ENCODE measurements at places on chromosomes 12 and 14.

DNA sequence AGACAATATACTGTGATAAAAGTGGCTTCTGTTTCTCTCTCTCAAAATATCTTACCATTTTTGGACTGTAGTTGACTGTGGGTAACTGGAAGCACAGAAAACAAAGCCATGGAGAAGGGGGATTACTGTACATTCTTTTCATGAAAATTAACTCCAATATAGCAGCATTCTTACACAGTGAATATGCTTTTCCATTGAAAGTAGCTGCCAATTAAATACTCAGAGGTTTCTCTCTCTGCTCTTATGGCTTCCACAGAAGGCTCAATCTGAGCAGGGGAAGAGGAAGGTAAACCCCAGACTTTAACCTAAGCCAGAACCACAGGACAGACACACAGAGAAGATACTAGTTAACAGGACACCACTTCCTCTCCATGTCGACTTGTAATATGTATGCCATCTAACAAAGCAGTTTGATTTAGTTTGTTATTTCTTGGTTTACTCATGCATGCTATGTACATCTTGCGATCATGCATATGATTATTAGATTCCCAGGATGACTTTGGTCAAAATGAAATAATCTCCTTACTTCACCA is 150.2 kb downstream of the SSPN start:
- no peak for DNase-seq

DNA sequence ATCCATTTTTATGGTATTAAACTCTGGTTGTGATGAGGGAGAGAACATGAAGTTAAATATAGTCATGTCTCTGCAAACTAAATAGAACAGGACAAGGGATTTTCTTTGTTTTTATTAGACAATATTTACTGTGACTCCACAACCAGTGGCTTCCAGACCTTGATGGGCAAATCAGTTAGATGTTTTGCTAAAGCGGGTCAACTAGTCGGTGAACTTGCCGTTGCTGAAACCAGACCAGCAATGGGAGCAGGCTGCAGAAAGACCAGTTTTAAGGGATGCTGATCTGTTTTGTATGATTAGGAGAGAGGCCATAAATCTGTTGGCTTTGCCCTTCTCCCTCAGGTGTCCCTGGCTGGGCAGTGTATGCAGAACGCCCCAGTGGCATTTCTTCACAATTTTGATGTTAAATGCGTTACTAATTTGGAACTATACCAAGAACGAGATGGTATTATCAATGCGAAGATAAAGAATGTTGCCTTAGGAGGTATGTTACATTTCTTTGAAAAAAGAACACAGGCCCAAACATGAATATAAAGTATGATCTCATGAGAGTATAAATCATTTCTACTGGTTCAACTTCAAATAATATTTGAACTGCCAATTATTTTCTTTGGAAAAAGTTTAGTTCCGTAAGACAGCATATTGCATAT is 19.4 kb downstream of the TCTN2 start:
- DNase-seq, result no peak

DNA sequence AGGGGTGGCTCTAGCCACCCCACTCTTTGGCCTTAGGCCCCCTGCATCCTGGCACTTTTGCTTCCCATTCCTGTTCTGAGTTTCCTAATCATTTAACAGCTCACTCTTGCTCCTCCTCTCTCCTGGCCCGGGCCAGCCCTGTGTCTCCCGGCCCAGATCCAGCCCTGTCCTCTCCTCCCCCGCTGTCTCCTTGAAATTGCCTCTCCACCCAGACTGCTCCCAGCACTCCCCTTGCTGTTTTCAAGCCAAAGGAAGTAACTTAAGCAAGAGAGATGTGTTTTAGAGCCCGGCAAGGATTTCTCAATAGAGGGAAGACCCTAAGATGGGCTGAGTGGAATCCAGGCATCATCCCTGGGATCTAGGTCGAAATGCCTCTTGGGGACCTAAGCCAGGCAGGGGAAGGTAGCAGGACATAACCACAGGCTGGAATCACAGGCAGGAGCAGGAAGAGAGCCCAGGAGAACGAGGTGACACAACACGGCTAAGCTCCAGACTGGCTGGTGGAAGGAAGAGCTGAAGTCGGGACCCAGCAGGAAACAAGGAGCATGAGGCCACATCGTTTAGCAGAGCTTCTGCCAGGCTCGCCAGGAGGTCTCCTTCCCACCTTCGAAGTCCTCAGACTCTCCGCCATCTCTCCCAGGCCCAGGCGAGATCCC is 2.0 kb upstream of the LRP1-AS start:
- no peak for DNase-seq

- no peak for DNase-seq
Measured at GRCh38 chr12:50050410-50051098, 6.8 kb upstream of the ASIC1 start.

DNA sequence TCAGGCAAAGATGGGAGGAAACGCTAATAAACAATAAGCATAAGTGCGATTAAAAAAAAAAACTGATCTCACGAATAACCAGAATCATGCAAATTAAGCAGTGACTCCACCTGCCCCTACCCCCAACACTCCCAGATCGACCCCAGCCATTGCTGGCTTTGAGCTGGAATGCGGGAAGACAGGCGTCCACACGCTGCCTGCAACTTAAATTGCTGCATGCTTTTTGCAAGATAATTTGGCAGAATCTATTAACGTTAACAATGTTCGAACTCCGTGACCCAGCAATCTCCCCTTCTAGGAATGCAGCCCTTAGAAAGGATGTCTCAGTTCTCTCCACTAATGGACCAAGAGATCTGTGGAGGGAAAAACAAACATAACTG is 935 bp upstream of the CKB start:
- DNase-seq, result no peak

GRCh38 chr12:22600181-22600580 is 24.8 kb upstream of the ETNK1 start:
- DNase-seq, result no peak

- DNase-seq, result no peak
Measured at GRCh38 chr14:71405676-71406075, 498.4 kb downstream of the PCNX1 start.

DNA sequence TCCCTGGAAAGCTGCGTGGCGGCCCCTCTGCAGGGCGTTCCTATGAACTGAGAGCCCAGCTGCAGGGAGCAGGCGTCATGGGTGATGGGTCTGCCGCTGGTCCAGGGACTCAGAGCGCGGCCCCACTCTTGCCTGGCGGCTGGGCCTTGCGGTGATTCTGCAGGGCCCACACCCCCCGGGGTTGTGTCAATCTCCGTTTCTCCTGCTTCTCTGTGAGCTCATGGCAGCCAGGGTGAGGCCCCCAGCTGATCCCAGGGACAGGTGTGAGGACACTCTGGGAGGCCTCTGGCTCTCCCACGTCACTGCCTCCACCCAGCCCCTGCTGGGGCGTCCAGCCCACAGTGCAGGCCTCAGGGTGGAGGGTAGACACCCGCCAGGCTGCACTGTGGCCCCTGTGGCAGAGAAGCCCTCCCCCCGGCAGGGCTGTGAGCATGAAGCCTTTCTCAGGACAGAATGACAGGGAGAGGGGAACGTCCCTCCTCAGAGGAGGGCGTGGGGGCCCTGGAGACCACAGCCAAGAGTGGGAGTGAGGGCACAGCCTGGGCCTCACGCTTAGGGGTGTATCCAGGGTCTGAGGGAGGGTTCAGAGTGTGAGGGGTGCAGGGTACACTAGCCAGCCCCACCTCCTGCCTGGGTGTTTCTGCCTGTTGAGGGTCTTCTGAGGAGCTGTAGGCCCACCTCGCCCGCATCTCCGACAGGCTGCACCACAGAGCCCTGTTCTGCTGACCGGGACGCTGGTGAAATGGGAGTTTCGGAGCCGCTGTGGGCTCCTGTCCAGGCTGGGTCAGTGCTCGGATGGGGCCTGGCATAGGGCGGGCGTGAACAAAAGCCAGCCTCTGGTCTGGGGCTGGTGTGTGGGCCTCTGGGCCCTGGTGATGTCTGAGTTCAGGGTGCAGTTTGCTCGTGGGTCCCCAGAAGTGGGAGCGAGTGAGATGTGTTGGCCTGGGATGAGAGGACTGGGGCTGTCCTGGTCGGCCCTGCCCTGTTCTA is 26.7 kb upstream of the CRIP2 start:
- DNase-seq, result no peak

DNA sequence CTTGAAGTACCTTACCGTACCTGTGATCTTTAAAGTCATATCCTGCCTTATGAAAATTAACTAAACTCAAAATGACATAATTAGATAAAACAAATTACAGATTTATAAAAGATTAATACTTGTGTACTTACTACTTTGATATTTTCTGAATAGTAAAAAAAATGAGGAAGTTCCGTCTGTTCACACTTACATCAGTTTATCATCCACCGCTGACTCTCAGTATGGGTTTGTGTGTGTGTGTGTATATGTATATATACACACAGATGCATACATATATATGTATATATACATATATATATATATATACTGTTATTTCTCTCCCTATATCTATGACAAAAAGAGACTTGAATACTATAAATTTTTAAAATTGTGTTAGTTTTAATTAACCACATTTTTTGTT is 65.0 kb upstream of the MON2 start:
- no peak for DNase-seq

- no peak for DNase-seq
Measured at GRCh38 chr12:69471667-69472385, 1.6 kb downstream of the FRS2 start.

GRCh38 chr12:26789731-26790644 is 43.0 kb downstream of the ITPR2 start:
- DNase-seq, result no peak

DNA sequence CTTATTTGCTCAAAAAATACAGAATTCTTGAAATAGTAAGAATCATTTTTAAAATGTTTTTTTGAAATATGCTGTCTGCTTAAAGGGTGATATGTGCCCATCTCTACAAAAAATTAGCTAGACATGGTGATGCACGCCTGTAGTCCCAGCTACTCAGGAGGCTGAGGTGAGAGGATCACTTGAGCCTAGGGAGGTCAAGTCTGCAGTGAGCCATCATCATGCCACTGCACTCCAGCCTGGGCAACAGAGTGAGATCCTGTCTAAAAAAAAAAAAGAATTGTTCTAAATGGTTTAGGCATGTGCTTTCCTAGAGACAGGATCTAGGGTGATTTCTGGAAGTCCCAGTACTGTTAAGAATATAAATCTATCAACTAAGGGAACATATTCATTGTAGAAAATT is 75.6 kb upstream of the HECTD1 start:
- no peak for DNase-seq

All from GM06990 (cell line).